ENCODE measurements at places on chromosomes 4 and X. TPM values are rescaled to one million over a fixed set of nuclear protein-coding genes. Genes with fewer than 3 reads are reported as not detected.

DNA sequence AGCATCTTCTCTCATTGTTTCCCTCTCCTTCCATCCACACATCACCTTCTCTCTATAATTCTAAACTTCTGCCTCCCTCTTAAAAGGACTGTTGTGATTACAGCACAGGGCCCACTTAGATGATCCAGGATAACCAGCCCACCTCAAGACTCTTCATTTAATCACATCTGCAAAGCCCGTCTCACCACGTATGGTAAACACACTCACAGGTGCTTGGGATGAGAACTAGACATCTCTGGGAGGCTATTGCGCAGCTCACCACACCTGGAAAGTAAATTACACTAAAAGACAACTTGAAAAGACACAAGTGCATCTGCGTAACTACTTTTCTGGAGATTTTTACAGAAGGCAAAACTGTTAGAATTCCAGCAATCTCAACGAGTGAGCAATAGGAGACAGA is 15.4 kb upstream of the C1QTNF7 start:
- no peak for DNase-seq

GRCh38 chr4:47530801-47531200 is 45.7 kb downstream of the ATP10D start:
- DNase-seq: no peak

- no peak for DNase-seq
Observed at GRCh38 chr4:130675266-130675665, 1579.3 kb downstream of the C4orf33 start.

Gene GPR34
- total RNA-seq: not detected

Gene CTAG2
- total RNA-seq: not detected

All from osteocyte (in vitro differentiated cells).